Activated CD4-positive, CD25-positive, alpha-beta regulatory T cell (primary cell): ENCODE measurements at places on chromosomes 3 and 15.

DNA sequence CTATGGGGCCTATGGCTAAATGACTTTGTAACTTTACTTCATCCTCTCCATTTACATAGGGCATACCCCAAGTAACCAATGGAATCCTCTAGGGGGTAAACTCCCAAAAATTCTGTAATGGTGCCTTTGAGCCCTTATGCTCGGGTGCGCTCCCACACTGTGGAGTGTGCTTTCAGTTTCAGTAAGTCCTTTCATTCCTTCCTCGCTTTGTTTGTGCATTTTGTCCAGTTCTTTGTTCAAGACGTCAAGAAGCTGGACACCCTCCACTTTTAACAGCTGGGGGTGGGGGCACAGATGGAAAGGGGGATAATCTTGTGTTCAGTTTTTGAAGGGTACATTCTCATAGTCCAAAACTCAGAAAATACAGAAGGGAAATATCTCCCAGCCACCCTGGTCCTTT, 84.4 kb upstream of the C2CD4B start:
- no peak for DNase-seq

DNA sequence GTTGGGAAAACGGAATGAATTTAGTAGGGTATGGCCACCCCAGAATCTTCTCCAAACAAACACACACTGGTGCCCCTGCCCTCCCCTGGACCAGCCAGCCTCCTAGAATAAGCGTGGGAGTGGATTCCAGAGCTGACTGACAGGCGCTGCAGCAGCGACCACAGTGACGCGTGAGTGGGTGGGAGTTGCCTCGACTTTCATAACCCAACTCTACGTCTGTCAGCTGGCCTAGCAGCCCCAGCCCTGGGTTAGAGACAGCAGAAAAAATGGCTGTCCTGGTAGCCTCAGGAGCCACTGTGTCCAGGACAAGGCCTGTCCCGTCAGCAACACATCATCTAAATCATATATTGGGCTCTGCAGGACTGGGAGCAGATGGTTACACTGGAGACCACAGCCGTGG, 10.0 kb downstream of the PLA2G4B start:
- no peak for DNase-seq

- DNase-seq, result no peak
These were observed 63.0 kb downstream of the HES1 start for GRCh38 chr3:194198938-194199337.

DNA sequence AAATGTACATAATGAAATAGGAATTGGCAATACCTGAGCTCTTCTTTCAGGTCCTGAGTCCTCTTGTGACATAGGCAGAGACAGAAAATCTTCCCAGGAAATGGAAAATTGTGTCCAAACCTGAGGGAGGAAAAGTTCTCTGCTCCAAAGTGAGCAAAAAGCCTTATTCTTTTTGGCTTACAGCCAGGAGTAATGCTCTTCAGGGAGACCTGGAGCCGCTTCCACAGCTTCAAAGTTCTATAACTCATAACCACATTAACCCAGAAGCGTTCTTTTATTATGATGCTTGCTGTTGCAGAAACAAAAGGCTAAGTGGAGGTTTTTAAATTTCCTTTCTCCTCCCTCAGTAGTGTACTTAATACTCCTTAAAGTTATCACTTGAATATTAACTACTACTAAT, 633 bp downstream of the IGSF10 start:
- DNase-seq, result no peak

DNA sequence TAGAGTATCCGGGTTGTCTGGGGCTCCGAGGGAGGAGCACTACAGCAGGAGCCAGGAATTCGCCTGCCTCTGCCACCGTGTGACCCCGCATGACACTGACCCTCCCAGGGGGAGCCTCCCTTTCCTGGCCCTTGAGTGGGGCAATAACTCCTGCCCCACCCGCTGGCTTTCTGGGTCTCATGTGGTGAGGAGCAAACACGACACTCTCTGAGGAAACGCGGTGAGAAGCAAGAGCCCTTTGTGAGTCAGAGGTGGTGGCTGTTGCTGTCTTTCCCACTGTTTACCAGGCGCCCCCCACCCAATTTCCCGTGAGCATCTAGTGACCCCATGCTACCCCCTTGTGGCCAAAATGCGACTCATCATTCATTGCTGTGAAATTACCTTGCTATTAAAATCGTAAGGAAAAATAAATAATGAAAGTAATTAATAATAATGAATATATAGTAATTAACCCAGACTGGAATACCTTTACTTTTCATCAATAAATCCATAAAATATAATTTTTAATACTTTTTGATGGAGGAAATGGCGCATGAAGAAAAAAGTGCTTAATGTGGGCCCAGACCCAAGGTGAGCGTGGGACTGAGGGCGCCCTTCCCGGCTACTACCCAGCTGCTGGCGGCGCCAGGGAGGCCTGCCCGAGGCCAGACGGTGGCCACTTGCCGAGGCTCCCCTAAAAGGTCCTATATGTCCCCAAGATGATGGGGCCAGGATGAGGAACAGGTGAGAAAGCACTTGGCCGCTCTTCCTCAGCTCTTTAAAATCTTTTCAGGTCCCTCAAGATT, 29.3 kb downstream of the CCNL1 start:
- peak; percentile 10 for DNase-seq
